ENCODE measurements at places on chromosomes 2 and 18. TPM values are rescaled to one million over a fixed set of nuclear protein-coding genes. Genes with fewer than 3 reads are reported as not detected.

The NT5DC4 gene
- not detected for total RNA-seq

The KIF1A gene
- total RNA-seq, result 2.0 TPM

The ASB3 gene
- 11.4 TPM for total RNA-seq

The ALPI gene
- not detected for total RNA-seq

DNA sequence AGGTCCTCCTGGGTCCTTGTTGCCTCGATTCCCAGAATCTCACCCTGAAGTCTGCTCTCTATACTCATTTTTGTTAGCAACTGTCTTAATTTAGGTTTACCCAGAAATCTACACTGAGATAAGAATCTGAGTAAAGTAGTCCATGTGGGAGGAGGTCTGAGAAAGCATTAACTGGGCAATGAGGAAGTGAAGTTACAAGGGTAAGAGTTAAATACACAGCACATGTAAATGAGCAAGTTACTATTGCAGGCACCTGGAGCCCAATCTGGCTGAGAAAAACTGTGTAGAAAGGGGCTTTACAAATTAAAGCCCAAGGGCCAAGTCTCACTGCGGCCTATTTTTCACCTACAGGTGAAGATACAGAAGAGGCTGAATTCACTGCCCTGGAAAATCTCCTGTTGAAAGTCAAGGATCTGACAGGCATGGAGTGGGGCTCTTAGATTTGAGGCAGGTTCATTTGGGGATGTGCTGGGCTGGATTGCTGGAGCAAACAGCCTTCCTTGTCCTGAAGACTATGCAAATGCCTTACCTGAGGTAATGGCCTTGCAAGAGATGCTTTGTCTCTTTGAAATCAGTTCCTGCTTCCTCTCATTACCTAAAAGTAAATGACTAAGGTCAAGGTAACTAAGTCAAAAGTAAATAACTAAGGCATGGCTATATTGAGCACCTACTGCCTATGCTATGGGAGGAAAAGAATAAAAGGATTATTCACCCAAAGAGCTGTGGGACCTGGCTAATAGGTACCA lies 84.4 kb upstream of the DYNAP start:
- no peak for DNase-seq

DNA sequence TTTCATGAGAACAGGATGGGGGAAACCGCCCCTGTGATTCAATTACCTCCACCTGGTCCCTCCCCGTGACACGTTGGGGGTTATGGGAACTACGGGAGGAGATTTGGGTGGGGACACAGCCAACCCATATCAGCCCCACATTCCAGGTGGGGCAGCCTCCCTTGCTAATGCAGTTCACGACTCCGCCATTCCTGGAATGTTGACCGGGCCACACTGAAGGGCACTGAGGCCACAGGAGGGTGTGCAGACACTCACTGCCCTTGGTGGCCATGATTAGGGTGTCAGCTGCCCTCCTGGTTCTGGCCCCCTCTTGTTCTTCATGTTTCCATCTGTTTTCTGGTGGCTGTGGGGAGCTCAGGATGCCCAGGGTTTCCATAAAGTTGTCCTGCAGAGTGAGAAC lies 176.3 kb downstream of the TWIST2 start:
- no peak for DNase-seq

DNA sequence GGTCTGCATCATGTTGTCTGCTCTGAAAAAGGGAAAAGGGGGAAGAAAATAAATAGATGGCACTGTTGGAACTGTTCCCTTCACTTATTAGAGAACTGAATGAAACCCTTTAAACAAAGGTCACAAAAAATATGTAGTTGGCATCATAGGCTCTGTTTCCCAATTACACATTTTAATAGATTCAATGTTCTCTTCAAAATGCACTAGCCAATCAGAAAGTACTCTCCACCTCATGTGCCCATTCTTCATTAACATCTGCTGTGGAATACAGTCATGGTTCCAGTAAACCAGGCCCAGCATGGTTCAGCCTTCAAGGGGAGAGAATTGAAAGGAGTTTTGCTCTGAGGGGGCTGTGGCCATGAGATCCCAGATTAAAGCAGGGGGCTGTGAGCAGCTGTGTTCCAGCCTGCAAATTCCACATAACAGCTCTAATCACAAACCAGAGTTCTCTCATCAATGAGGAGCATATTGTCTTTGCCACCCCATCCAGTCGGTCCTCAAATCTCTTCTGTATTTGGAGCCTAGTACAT lies 165.9 kb upstream of the CREB1 start:
- no peak for DNase-seq

DNA sequence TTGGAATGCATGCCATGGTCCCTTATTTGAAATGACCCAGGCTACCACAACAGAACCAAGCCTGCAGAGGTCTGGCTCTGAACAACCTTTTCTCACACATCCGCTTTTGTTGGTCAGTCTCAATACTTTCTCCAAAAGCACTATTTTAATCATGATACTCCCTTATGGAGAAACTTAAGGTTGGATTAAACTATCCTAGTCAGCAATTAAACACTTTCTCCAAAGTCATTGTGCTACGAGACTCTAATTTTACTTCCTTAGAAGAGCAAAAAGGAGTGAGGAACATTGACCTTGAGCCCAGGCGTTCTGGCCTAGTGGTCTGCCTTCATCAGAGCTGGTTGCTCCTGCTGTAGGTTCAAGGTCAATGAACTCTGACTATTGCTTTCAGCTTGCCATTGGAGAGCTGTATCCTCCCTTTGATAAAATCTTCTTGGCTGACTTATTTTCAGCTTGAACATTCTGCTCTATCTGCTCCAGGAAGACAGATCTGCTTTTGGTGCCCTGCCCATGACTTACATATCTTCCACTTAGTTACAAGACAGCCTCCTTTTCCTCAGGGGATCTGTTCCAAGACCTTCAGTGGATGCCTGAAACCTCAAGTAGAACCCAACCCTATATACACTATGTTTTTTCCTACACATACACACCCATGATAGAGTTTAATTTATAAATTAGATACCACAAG lies 91.2 kb downstream of the NCKAP5 start:
- DNase-seq, result no peak

All from left ventricle myocardium inferior (tissue), 1 donor.